ENCODE measurements at places on chromosomes 16 and 17.

GRCh38 chr17:10640475-10640874 lies 16.6 kb downstream of the MYH3 start:
- DNase-seq, result peak; percentile 65

DNA sequence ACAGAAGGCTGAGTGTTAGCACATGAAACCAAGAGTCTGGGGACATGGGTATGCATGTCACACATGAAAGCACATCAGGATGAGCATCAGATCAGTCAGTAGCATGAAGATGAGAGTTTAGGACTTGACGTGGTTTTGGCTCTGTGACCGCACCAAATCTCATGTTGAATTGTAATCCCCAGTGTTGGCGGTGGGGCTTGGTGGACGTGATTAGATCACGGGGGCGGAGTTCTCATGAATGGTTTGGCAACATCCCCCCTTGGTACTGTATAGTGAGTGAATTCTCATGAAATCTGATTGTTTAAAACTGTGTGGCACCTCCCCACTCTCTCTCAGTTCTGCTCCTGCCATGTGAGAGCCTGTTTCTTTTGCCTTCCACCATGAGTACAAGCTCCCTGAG lies 46.4 kb downstream of the CNGB1 start:
- no peak for DNase-seq

GRCh38 chr16:9395958-9396359 lies 304.5 kb downstream of the HAPSTR1 start:
- DNase-seq, result no peak

DNA sequence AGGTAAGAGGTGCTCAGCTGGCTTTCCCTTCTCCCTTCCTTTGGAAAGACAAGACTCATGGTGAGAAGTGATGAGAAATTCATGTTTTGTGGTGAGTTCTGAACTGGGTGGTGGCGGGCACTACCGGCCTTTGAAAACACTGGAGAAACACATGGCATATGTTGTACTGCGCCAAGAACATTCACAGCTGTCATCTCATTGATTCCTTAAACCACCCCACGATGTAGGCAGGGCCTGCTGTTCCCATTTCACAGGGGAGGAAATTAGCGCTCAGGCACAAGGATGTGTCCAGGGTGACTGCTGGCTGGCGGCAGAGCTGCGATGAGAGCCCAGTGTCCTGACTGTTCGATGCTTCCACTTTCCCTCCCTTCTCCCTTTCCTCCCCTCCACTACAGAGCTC lies 1.6 kb upstream of the DOC2B start:
- DNase-seq, result no peak

DNA sequence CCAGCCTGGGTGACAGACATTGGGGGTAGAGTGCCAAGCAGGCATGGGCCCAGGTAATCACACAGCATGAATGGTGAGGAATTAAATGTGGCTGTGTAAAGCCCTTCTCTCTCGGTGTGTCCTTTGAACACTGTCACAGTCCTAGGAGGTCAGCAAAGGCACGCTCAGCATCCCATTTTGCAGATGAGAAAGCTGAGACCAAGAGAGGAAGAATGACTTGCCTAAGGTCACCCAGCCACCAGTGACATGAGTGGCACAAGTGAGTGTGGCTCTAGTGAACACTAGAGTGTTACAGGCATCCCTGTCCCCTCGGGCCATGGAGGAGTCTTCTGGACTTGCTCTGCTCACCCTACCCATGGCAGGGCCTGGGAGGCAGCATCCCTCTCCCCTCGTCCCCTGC lies 10.7 kb downstream of the CTF1 start:
- no peak for DNase-seq

GRCh38 chr16:7419441-7419840 lies 86.8 kb downstream of the RBFOX1 start:
- DNase-seq, result no peak

- DNase-seq, result no peak
Measured at GRCh38 chr17:41667280-41668041, 21.2 kb upstream of the EIF1 start.

DNA sequence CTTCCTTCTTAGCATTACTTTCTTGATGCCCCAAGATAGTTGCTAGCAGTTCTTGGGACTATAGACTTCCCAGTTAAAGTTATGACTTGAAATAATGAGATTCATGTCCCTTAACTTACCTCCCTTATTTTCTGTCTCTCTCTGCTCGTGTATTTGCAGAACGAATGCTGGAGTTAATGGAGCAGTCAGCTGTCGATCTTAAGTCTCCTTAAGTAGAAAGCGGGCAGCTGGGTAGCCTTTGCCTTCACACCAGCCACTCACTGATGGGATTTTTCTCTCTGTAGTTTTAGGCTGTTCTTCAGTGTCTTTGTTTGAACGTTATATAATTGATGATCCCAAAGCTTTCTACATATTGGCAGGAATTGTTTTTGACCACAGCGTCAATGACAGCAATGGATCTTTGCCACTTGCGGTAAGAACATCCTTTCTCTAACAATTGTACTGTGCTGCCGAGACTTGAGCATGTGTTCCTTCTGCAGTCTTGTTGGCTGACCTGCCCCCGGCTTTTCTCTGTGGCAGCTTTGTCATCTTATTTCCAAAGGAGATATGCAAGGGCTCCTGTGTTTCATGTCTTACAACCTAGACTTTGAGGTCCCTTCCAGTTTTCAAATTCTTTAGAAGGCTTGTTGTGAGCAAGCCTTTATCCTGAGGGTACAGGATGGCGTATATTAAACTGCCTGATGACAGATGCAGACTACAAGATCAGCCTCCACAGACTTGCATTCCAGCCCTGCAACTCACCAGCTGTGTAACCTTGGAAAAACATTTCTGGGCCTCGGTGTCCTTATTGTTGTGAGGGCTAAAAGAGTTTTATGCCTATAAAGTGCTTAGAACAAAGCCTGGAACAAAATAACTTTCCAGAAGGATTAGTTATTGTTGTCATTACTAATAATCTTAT lies 25.1 kb upstream of the ABCA3 start:
- DNase-seq, result peak; percentile 81

GRCh38 chr17:59342681-59343131 lies 11.3 kb downstream of the YPEL2 start:
- no peak for DNase-seq

- no peak for DNase-seq
Measured at GRCh38 chr17:79661292-79662041, 50.6 kb upstream of the RBFOX3 start.

DNA sequence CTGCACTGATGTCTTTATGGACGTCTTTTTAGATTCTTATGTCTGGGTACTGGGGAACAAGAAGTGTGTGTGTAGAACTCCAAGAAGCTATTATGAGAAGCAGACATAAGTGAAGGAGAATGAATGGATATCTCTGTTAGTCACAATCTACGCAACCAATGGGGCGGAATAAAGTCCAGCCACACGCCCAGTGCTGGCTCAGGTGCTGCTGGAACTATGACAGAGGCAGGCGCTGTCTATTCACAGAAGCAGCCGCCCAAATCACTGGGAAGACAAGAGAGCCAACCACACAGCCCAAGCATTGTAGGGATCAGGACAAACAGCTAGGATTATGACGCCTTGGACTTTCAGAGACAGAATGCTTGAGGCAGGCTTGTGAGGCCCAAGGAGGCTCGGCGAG lies 43.9 kb upstream of the ICAM2 start:
- DNase-seq, result no peak

- no peak for DNase-seq
Measured at GRCh38 chr17:1765576-1765975, 3.7 kb downstream of the SERPINF1 start.

DNA sequence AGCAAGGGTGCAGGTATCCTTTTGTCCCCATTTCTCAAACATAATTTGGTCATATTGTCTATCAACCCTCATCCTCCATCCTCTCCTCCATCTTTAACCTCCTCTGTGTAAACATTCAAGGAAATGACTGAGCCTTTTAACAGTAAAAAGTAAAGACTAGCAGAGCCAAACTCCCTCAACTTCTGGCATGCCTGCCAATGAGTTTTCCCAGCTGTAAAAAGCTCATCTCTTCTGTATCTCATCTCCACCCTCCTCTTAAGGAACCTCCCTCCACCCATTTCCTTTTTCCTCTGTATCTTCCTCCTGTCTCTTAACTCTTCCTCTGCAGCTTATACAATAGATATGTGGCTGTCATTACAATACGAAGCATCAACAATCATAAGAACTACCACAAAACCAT lies 76.9 kb upstream of the PSMD7 start:
- DNase-seq, result no peak

- no peak for DNase-seq
Measured at GRCh38 chr17:427327-427726, 74.7 kb upstream of the RPH3AL start.

DNA sequence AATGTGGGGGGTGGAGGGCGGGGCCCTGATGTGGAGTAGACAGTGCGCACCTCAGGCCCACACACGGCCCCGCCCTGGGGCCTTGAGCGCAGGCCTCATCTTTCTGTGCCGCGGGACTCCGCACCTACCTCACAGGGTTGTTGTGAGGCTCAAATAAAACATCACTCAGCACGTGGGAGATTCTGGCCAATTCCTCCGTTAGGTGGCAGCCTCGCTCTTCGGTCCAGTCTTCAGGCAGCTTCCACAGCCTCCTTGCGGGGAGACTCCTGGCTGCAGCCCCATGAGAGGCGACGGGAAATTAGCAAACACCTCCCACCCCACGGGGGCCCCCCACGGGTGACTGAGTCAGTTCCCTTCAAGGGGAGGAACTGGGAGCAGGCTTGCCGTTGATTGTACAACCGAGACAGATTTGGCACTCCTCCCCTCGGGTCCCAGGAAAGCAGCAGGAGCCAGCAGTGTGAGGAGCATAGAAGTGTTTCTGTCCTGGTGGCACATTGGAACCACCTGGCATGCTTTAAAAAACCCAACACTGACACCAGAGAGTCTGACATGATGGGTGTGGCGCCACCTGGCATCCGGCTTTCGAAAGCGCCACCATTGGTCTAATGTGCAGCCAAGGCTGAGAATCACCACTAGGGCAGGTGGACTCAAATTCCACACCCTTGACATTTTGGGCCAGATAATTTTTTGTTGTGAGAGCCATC lies 7.6 kb downstream of the MRM1 start:
- DNase-seq, result peak; percentile 66

GRCh38 chr16:62963846-62964245 lies 927.6 kb upstream of the CDH8 start:
- no peak for DNase-seq

DNA sequence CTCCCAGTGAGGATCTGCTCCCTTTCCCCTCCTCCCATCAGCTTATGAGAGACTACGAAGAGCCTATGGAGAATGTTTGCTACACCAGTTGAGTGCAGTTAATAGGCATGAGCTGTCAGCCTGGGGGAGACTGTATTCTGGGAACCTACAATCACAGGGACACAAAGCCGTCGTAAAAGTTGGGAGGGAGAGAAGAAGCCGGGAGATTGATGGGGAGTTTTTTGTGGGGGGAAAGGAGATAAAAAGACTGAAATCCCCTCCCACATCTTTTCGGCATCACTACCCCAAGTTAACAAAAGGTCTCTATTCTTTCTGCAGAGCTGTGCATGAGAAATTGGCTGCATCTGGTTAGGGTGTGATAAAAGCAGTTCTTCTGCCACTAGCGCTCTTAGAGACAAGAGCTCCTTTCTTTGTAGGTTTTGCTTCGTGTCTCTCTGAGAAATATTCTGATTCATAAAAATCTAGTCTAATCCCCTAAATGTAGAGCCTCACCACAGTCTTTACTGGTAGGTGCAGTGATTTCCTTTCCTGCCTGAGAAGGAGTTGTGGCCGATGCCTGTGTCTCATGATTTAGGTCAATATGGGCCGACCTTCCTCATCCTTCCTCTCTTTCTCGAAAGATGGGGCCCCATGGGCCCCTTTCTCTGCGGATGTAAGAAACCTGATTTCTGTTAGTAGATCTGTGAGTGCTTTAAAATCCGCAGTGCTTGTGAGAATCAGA lies 77.4 kb downstream of the BPTF start:
- DNase-seq, result peak; percentile 3

DNA sequence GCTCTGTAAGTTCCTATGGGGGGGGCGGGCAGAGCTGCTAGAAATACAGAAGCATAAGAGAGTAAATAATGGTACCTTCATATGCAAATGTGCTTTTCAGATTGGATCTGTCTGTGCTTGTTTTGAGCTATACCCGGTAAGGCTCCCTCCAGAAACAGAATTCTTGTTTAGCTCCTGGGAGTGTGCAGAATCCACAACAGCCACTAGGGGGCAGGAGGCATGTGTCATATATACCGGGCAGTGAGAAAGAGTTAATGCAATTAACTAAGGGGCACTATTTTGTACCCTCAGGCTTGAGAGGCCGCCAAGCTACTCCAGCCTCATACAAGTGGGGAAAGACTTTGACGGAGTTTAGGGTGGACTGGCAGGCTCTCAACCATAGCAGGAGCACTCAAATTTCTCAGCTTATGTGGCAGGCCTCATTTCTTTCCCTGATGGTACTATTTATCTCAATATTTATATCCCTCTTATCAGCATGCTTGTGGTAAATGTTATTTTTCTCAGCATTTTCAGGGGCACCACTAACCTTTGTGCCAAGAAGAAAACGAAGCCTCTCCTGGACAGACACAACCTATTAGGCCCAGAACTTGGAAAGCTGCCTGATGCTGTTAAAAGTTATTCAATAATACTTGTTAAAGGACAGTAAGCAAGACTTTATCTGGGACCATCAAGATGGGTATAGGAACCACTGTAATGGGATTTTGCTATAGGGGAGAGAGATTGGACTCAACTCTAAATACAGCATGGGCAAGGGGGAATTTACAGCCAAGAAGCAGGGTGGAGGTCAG lies 10.7 kb upstream of the CENPV start:
- DNase-seq, result peak; percentile 68

- DNase-seq, result no peak
Measured at GRCh38 chr16:83306961-83307593, 500.7 kb upstream of the HSBP1 start.

GRCh38 chr16:54696522-54696921 lies 234.1 kb upstream of the IRX5 start:
- DNase-seq, result no peak

GRCh38 chr16:30615358-30616091 lies 5.3 kb upstream of the ZNF689 start:
- no peak for DNase-seq

DNA sequence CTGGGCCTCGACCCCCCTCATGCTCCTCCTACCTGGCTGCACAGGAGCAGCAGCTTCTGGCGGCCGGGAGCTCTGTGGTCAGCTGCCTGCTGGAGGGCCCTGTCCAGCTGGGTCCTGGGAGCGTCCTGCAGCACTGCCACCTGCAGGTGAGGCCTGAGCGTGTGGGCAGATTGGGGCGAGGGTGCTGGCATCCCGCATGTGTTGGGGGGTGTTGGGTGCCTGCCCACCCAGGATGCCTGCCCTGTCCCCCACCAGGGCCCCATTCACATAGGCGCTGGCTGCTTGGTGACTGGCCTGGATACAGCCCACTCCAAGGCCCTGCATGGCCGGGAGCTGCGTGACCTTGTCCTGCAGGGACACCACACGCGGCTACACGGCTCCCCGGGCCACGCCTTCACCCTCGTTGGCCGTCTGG lies 16.5 kb downstream of the FCSK start:
- DNase-seq, result peak; percentile 14

GRCh38 chr16:57686577-57686976 lies 8.0 kb upstream of the DRC7 start:
- DNase-seq, result no peak
